ENCODE measurements at places on chromosomes 1 and 21. TPM values are rescaled to one million over a fixed set of nuclear protein-coding genes. Genes with fewer than 3 reads are reported as not detected.
A peak's percentile ranks its signal among the peaks of the same experiment; 100 is the strongest.

DNA sequence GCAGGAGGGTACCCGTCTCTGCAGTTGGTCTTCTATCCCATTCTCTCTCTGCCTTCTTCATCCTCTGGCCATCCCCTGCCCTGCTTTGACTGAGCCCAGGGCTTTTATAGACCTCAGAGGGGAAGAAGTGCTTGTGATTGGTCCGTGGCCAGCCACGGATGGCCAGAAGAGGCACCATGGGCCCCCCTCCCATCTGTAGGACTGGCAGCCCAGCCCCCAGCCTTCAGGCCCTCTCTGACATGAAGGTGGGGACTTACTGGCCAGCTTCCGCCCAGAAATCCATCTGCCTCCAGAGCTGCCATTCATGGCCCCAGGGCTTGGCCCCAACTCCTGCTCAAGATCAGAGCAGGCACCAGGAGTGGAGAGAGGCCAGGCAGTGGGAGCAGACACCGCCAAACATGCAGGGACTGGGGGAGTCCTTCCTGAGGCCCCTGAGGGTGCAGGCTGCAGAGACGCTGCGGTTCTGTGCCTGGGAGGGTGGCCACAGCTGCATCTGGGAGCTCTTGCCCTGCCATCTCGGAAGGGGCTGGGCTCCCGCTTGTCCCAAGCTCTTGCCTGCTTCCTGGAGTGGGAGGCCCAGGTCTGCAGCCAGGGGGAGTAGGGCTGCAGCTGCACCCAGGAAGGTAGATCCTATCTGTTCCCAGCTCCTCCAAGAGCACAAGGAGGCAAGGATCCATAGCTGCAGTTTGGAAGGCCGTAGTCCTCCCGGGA is 698.6 kb upstream of the B3GALT2 start:
- H3K4me3 ChIP-seq, result no peak overlapping the region
- DNase-seq, result no peak
- H3K27ac ChIP-seq, result no peak overlapping the region
- H3K4me1 ChIP-seq, result no peaks in the 10 kb centered on the region
- H3K27me3 ChIP-seq, result no peaks in the 10 kb centered on the region
- H3K36me3 ChIP-seq, result peaks cover 6% of the 10 kb centered on the region

- H3K27ac ChIP-seq, result no peak overlapping the region
- H3K4me1 ChIP-seq, result no peaks in the 10 kb centered on the region
- peaks cover 2% of the 10 kb centered on the region for H3K27me3 ChIP-seq
- no peak for DNase-seq
- no peaks in the 10 kb centered on the region for H3K36me3 ChIP-seq
- no peak overlapping the region for H3K4me3 ChIP-seq
These were observed 34.5 kb downstream of the SLC45A1 start for GRCh38 chr1:8352471-8352845.

DNA sequence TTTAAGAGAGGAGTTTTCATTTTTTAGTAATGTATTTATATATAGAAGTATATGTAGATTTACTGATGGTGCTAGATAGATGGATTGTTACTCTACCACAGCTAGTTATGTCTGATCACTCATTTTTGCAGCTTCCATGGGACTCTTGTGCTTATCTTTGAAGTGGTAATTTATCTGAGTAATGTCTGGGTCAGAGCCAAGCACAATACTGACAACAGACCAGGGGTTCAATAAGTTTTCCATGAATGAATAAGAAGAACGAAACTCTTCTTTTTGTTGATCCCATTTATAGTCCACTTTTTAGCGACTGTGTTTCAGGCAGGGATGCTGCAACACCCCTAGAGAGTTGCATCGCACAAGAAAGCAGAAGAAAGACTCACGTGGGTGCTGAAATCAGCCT is 935.2 kb downstream of the PLA2G4A start:
- no peaks in the 10 kb centered on the region for H3K27me3 ChIP-seq
- no peak overlapping the region for H3K27ac ChIP-seq
- no peaks in the 10 kb centered on the region for H3K36me3 ChIP-seq

OR10Z1 gene
- not detected for total RNA-seq

- H3K27ac ChIP-seq, result no peak overlapping the region
- no peak overlapping the region for H3K4me3 ChIP-seq
- no peak for DNase-seq
- no peaks in the 10 kb centered on the region for H3K27me3 ChIP-seq
These were observed 33.1 kb downstream of the MAP3K7CL start for GRCh38 chr21:29163341-29164115.

DNA sequence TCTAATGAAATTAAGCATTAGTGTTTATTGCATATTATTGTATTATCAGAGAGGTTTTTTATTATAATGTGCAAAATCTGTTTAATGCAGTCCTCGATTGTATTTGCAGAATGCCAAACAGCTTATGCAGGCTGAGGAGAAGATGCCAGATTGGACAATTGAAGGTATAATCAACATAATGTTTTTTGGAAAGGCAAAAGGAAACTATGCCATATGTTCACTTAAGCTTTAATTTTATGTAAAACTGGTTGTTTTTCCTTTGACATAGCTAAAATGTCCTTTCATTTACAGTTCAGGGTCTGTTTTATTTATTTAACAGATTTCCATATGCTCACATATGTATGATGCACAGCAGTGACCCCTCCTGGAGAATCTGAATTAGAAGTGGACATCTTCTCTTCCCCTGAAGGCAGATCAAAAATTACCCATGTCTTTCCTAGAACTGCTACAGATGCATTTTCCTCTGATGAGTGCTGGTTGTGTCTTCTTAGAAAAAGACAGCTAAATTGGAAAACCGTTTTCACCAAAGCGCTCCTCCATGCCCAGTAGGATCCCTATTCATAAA is 143.5 kb upstream of the USH2A start:
- no peak overlapping the region for H3K27ac ChIP-seq
- no peaks in the 10 kb centered on the region for H3K27me3 ChIP-seq
- H3K4me3 ChIP-seq, result no peak overlapping the region
- no peaks in the 10 kb centered on the region for H3K4me1 ChIP-seq

GRCh38 chr1:45552331-45552730 is 1.7 kb downstream of the AKR1A1 start:
- DNase-seq, result no peak
- peak overlapping the region; percentile 9 for H3K27ac ChIP-seq
- H3K4me1 ChIP-seq, result peaks cover 25% of the 10 kb centered on the region
- peaks cover 13% of the 10 kb centered on the region for H3K36me3 ChIP-seq

- H3K27me3 ChIP-seq, result no peaks in the 10 kb centered on the region
- H3K36me3 ChIP-seq, result peaks cover 44% of the 10 kb centered on the region
- DNase-seq, result no peak
These were observed 167.5 kb downstream of the CLIC6 start for GRCh38 chr21:34836103-34836932.
